ENCODE measurements at places on chromosomes 5 and 9. TPM values are rescaled to one million over a fixed set of nuclear protein-coding genes. Genes with fewer than 3 reads are reported as not detected.
A peak's percentile ranks its signal among the peaks of the same experiment; 100 is the strongest.

GRCh38 chr5:19179571-19179970, 808.4 kb downstream of the CDH18 start:
- H3K4me3 ChIP-seq, result no peak overlapping the region
- no peaks in the 10 kb centered on the region for H3K27me3 ChIP-seq
- H3K4me1 ChIP-seq, result no peaks in the 10 kb centered on the region
- no peak for DNase-seq

The FOXI1 gene
- total RNA-seq, result 0.44 TPM

GRCh38 chr5:108409786-108410185, 27.9 kb upstream of the FBXL17 start:
- no peaks in the 10 kb centered on the region for H3K27me3 ChIP-seq
- no peaks in the 10 kb centered on the region for H3K36me3 ChIP-seq
- no peak for DNase-seq
- H3K4me1 ChIP-seq, result no peaks in the 10 kb centered on the region

The JAKMIP2 gene
- 7.2 TPM for total RNA-seq

- H3K36me3 ChIP-seq, result no peaks in the 10 kb centered on the region
- no peak for DNase-seq
- no peaks in the 10 kb centered on the region for H3K4me1 ChIP-seq
- H3K27me3 ChIP-seq, result peaks cover 6% of the 10 kb centered on the region
These were observed 8.3 kb upstream of the LCN1 start for GRCh38 chr9:135512904-135513303.

The SPINK6 gene
- not detected for total RNA-seq

DNA sequence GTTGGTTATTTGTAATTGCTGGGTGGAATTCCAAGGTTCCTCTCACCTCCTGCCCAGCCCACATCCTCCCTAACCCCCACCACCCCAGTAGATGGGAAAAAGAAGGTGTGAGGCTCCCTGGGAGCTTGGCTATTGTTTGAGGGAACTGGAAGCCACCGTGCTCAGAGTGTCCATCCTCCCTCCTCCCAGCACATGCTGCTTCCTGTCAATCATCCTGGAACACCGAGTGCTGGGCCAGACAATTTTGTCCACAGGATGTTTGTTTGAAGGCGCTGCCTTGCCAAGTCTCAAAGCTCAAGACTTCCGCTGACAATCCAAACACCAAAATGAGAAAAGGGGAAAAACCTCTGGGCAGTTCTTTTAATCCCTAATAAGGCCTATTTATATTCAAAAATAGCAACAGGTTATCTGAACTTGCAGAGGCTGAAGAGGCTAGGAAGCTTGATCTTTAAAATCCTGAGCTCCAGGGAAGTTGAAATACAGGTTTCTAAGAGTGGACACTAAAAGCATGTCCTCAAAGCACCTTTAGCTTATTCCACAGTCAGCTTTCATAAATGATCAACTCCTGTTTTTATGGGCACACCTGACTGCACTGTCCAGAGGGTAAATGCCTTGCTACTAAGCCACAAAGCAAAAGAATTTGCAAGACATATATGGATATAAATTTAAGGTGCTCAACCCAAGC, 286.7 kb downstream of the NFIB start:
- H3K4me3 ChIP-seq, result no peak overlapping the region
- H3K4me1 ChIP-seq, result peaks cover 14% of the 10 kb centered on the region
- no peak overlapping the region for H3K27ac ChIP-seq
- H3K27me3 ChIP-seq, result no peaks in the 10 kb centered on the region
- no peak for DNase-seq

The LHFPL2 gene
- total RNA-seq, result 48.9 TPM

- H3K36me3 ChIP-seq, result no peaks in the 10 kb centered on the region
- H3K27ac ChIP-seq, result no peak overlapping the region
- H3K4me3 ChIP-seq, result no peak overlapping the region
- H3K27me3 ChIP-seq, result no peaks in the 10 kb centered on the region
- DNase-seq, result no peak
These were observed 21.7 kb upstream of the TENT2 start for GRCh38 chr5:79590396-79590999.

DNA sequence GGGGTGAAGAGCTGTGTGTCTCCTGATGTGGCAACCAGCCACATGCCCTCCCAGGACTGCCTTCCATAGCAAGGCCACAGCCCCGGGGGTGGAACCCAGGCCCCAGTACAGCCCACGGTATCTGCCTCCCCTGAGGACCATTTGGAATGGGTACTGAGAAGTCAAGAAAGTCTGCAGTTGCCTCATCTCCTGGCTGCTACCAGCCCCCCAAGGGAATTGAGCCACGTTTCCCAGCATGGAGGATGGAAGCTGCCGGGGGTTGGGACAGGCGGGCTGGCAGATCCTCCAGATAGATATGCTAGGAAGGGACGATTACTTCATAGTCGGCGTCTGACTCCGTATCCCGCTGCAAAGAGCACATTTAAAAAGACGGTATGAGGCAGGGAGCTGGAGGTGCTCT, 5.5 kb upstream of the DMRT2 start:
- H3K27ac ChIP-seq, result no peak overlapping the region
- H3K4me3 ChIP-seq, result no peak overlapping the region
- peak; percentile 64 for DNase-seq

GRCh38 chr9:13993632-13994185, 320.2 kb downstream of the NFIB start:
- no peak for DNase-seq
- H3K27ac ChIP-seq, result no peak overlapping the region
- no peaks in the 10 kb centered on the region for H3K27me3 ChIP-seq
- H3K4me1 ChIP-seq, result no peaks in the 10 kb centered on the region
- no peaks in the 10 kb centered on the region for H3K36me3 ChIP-seq

DNA sequence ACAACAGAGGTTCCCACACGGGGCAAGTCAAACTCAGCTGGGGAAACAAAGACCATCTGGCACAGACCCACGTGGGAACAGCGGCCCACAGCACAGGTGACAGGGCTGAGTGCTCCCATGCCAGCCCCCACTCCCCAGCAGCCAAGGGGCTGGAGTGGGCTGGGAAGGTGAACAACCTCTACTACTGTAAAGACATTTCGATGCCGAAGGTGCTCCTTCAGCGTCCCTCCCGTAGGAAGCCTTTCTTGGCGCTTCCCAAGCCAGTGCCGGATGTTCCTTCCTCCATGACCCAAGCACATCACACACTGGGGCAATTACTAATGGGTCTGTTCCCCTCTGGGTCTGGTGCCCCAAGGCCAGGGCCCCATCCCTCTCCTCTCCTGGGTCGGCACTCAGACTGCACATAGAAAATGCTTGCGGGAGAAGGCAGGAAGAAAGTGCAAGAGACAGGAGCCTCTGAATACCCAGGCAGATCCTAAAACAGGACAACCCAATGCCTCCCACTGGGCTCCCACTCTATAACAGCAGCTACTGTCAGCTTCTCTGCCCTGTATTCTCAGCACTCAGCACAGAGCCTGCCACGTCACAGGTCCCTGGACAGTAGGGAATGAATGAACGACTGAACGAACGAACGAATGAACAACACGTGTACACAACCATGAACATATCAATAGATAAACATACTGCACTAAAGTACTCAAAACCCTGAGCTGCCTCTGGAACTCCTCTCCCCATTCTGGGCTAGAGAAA, 77.0 kb upstream of the LRRTM2 start:
- peaks cover 4% of the 10 kb centered on the region for H3K36me3 ChIP-seq
- DNase-seq, result no peak
- H3K4me3 ChIP-seq, result no peak overlapping the region
- no peaks in the 10 kb centered on the region for H3K27me3 ChIP-seq
- H3K4me1 ChIP-seq, result peaks cover 89% of the 10 kb centered on the region

DNA sequence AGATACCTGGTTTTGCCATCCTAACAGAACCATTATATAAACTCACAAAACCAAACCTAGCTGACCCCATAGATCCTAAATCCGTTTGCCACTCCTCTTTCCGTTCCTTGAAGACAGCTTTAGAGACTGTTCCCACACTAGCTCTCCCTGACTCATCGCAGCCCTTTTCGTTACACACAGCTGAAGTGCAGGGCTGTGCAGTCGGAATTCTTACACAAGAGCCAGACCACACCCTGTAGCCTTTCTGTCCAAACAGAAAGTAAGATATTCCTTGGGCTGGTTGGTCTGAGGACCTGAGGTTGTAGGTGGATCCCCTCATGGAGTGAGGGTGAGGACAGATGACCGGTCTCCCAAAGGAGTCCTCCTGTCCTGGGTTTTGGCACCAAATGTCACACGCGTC, 56.7 kb upstream of the NAA35 start:
- no peak overlapping the region for H3K4me3 ChIP-seq
- no peak for DNase-seq
- H3K27ac ChIP-seq, result no peak overlapping the region
- H3K36me3 ChIP-seq, result no peaks in the 10 kb centered on the region
- H3K27me3 ChIP-seq, result no peaks in the 10 kb centered on the region
- no peaks in the 10 kb centered on the region for H3K4me1 ChIP-seq

DNA sequence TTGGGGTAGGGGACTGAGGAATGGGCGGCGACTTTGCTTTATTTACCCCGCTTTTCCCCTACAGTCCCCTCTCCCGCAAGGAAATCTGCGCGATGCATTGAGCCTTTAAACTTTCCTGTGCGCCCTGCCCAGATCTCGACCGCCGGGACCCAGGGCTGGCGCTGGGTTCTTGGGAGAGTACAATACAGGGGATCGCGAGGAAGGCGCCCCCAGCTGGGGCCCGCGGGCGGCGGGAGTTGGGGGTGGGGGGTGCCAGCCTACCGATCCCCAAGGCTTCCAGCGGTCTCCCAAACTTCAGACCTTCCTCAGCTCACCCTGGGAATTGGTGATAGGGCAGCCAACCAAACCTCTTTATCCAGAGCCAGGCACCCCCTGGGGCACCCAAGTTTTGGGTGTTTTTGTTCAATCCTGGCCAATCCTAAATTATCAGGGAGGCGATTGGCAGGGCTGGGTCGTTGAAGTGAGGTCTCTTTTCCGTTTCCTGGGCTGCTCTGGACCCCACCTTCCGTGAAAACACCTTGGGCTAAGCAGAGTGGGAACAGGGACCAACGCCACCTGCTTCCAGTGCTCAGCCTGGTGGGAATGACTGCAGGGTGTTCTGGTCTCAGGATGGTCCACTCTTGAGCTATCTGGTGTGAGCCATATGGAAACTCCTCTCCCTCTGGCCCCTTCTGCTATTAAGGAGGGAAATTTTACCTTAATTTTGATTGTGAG, 51.4 kb upstream of the DAB2IP start:
- no peak for DNase-seq
- no peaks in the 10 kb centered on the region for H3K36me3 ChIP-seq
- no peak overlapping the region for H3K27ac ChIP-seq
- H3K4me1 ChIP-seq, result peaks cover 12% of the 10 kb centered on the region
- no peaks in the 10 kb centered on the region for H3K27me3 ChIP-seq
- peak overlapping the region; percentile 48 for H3K4me3 ChIP-seq

The ADCY2 gene
- 11.2 TPM for total RNA-seq

DNA sequence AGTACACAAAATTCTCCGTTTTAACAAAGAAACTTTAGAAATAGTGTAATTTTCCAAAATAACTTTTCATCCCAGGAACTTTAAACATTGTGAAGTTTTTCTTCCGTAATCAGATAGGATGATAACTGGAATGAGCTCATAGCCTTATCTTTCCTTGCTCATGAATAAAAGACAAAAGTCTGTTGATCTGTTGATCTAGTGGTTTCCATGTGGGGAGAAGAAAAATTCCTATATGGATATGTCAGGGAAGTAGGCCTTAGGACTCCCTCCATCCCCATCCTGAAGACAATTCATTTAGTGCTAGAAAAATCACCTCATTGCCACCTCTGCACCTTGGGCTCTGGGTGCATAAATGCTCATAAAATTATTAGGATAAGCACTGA, 266.6 kb downstream of the SMARCA2 start:
- H3K27me3 ChIP-seq, result no peaks in the 10 kb centered on the region
- DNase-seq, result no peak
- no peak overlapping the region for H3K27ac ChIP-seq
- no peak overlapping the region for H3K4me3 ChIP-seq

GRCh38 chr9:9112001-9112720, 1312.6 kb upstream of the DMAC1 start:
- no peaks in the 10 kb centered on the region for H3K4me1 ChIP-seq
- DNase-seq, result no peak

GRCh38 chr9:122845116-122845515, 16.7 kb upstream of the PDCL start:
- H3K4me3 ChIP-seq, result no peak overlapping the region
- no peaks in the 10 kb centered on the region for H3K36me3 ChIP-seq
- no peaks in the 10 kb centered on the region for H3K4me1 ChIP-seq
- H3K27ac ChIP-seq, result no peak overlapping the region
- DNase-seq, result no peak
- no peaks in the 10 kb centered on the region for H3K27me3 ChIP-seq

DNA sequence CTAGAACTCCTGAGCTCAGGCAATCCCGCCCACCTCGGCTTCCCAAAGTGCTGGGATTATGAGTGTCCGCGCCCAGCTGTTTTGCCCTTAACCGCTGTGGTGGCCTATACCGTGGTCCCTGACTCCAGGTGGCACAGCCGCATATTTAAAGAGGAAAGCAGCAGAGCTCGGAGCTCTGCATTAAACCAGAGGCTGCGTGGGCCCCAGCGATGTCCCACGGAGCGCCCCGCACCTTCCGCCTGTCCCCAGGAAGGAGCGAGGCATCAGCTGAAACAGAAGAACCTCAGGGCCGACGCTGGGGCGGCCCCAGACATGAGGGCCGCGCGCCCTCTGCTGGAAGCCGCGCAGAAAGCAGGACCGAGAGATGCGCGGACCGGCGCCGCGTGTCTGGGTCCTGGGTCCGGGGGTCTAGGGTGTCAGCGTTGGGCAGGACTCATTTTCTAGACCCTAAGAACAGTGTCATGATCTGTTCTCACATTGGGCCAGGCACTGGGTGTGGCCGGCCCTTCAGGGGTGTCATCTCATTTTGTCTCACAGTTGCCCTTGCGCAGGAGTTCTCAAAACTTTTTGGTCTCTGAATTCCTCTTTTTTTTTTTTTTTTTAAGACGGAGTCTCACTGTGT, 37.7 kb downstream of the LAMC3 start:
- H3K36me3 ChIP-seq, result no peaks in the 10 kb centered on the region
- H3K27me3 ChIP-seq, result no peaks in the 10 kb centered on the region
- H3K27ac ChIP-seq, result no peak overlapping the region
- peak; percentile 57 for DNase-seq
- no peak overlapping the region for H3K4me3 ChIP-seq

DNA sequence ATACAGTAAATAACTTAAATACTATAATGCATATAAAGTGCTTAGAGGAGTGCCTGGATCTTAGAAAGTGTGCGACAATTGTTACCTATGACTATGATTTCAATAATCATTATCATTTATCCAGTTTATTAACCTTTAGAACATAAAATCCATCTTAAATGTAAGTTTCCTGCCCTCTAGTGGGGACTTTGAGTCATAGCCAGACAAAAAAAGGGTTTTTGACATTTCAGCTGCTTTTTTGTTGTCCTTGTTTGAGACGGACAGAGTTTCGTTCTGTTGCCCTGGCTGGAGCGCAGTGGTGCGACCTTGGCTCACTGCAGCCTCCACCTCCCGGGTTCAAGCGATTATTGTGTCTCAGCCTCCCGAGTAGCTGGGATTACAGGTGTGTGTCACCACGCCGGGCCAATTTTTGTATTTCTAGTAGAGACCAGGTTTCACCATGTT, 9.7 kb upstream of the C9orf152 start:
- peak; percentile 22 for DNase-seq
- no peak overlapping the region for H3K4me3 ChIP-seq
- no peaks in the 10 kb centered on the region for H3K36me3 ChIP-seq
- H3K27ac ChIP-seq, result no peak overlapping the region
- H3K27me3 ChIP-seq, result no peaks in the 10 kb centered on the region

- no peak for DNase-seq
- no peak overlapping the region for H3K4me3 ChIP-seq
- no peaks in the 10 kb centered on the region for H3K4me1 ChIP-seq
- H3K27me3 ChIP-seq, result no peaks in the 10 kb centered on the region
These were observed 180.5 kb downstream of the CEMIP2 start for GRCh38 chr9:71587576-71588362.

Measured in tibial nerve (tissue), 4 donors.